ENCODE measurements at places on chromosomes 3 and 15. TPM values are rescaled to one million over a fixed set of nuclear protein-coding genes. Genes with fewer than 3 reads are reported as not detected.

GRCh38 chr3:155604967-155605366, 139.9 kb downstream of the PLCH1 start:
- H3K4me1 ChIP-seq = peaks cover 2% of the 10 kb centered on the region
- no peak for DNase-seq
- H3K27me3 ChIP-seq = peaks cover 2% of the 10 kb centered on the region
- no peaks in the 10 kb centered on the region for H3K36me3 ChIP-seq

DNA sequence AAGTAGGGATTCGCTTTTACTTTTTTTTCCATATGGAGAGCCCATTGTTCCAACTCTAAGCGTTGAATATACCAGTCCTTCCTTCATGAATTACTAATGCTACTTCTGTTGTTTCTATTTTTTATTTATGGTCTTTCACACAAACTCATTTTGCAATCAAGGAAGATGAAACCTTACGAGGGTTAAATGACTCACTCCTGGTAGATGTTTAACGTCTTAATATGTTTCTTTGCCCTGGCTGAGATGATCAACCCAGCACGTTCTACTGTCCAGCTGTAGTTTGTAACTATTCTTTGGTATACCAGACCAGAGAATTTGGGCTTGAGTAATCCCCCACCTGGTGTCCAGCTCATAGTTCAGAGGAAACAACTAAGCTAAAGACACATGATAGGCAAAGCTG, 23.1 kb downstream of the CDCP1 start:
- peaks cover 22% of the 10 kb centered on the region for H3K36me3 ChIP-seq
- no peak for DNase-seq
- peaks cover 67% of the 10 kb centered on the region for H3K4me1 ChIP-seq
- H3K27ac ChIP-seq = peak overlapping the region; percentile 62

DNA sequence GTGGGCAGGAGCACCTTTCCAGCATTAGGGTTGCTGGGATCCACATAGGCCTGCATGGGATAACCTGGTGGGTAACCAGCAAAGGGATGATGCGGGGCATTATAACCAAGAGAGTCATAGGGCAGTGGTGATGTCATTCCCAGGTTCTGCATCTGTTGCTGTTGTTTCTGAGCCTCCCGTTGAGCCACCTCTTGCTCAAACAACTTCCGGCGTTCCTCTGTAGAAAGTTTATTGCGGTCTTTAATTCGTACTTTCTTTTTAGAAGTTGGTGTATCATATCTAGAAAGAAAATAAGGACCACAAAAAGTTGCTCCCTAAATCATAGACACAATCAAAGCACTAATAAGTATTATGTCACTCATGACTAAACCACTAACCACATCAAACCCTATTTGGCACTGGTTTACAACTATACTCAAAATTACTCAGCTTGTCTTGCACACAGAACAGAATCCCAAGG, 77.8 kb downstream of the NBEAL2 start:
- peaks cover 30% of the 10 kb centered on the region for H3K4me1 ChIP-seq
- H3K36me3 ChIP-seq = peaks cover 54% of the 10 kb centered on the region
- DNase-seq = peak; percentile 47

DNA sequence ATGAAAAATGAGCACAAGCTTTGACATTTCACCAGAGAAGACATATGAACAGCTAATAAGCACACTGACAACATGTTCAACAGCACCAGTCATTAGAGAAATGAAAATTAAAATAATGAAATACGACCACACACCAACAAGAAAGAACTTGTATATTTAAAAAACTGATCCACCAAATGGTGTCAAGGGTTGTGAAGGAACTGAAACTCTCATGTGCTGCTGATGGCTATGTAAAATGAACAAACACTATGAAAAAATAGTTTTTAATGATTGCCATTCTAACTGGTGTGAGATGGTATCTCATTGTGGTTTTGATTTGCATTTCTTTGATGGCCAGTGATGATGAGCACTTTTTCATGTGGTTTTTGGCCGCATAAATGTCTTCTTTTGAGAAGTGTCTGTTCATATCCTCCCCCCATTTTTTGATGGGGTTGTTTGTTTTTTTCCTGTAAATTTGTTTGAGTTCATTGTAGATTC, 193.8 kb downstream of the SCAPER start:
- no peak overlapping the region for H3K27ac ChIP-seq
- DNase-seq = no peak
- H3K36me3 ChIP-seq = peaks cover 24% of the 10 kb centered on the region
- no peak overlapping the region for H3K4me3 ChIP-seq
- no peaks in the 10 kb centered on the region for H3K4me1 ChIP-seq
- no peaks in the 10 kb centered on the region for H3K27me3 ChIP-seq

- H3K27ac ChIP-seq = no peak overlapping the region
- no peak for DNase-seq
- no peak overlapping the region for H3K4me3 ChIP-seq
- no peaks in the 10 kb centered on the region for H3K36me3 ChIP-seq
- H3K27me3 ChIP-seq = no peaks in the 10 kb centered on the region
These were observed 19.8 kb downstream of the ST8SIA2 start for GRCh38 chr15:92413510-92413909.

- H3K27ac ChIP-seq = no peak overlapping the region
- no peak overlapping the region for H3K4me3 ChIP-seq
- DNase-seq = no peak
- H3K4me1 ChIP-seq = peaks cover 30% of the 10 kb centered on the region
- peaks cover 25% of the 10 kb centered on the region for H3K36me3 ChIP-seq
These were observed 10.9 kb downstream of the SEMA7A start for GRCh38 chr15:74422652-74423430.

The OR5H15 gene
- total RNA-seq = not detected

The GRIP2 gene
- total RNA-seq = not detected

The AADACL2 gene
- total RNA-seq = not detected

DNA sequence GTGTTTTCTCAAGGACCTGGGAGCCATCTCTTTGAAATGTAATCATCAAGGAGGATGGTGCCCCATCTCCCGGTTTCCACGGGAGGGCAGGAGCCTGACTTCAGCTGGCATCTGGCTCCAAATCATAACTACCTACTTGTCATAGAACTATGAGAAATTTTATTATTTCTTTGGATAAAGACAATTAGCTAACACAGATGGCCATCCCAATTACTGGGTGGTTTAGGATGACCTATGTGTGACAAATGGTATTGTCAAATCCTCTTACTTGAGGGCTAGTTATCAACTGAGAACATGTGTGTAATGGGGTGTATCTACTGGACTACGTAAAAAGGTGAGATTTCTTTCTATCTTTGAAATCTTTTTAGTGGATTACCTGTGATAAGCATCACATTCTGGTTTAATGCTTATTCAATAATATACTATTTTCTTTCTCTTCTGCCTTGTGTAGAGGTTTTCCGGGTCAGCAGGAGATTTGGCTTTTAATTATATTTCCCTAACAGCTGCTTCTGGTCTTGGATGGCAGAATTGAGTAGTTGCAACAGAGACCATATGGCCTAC, 15.3 kb upstream of the PARP14 start:
- H3K4me1 ChIP-seq = peaks cover 21% of the 10 kb centered on the region
- H3K27ac ChIP-seq = no peak overlapping the region
- H3K36me3 ChIP-seq = peaks cover 4% of the 10 kb centered on the region
- H3K27me3 ChIP-seq = peaks cover 14% of the 10 kb centered on the region
- DNase-seq = no peak
- no peak overlapping the region for H3K4me3 ChIP-seq

DNA sequence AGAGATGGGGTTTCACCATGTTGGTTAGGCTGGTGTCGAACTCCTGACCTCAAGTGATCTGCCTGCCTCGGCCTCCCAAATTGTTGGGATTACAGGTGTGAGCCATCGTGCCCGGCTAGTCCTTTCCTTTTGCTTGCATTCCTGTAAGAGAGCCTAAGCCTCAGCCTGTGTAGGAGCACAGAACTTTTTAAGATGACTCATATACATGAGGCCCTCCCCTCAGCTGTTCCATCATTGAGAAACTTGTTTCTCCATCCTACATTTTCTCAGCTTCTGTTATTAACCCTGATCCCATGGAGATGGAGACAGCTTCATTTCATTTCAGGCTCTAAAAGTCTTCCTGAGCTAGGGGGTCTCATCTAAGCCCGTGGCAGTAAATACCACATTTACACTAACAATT, 123.3 kb downstream of the PLOD2 start:
- H3K36me3 ChIP-seq = no peaks in the 10 kb centered on the region
- H3K4me3 ChIP-seq = no peak overlapping the region
- H3K4me1 ChIP-seq = no peaks in the 10 kb centered on the region
- no peak for DNase-seq

DNA sequence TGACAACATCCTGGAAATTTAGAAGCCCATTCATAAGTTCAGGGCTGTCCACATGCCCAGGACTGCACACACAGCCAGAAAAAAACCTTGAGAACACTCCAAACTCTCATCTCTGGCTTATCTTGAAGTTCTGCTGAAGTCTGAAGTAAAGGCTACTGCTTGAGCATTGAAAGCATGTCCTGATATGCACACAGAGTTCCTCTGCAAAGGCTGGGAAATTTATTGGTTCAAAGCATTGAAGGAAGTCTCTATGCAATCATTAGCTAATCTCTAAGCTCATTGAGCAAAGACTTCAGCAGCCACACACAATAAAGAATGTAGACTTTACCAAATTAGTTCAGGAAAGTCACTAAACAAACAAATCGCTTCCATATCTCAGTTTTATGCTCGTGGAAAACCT, 162.0 kb upstream of the STT3B start:
- no peaks in the 10 kb centered on the region for H3K36me3 ChIP-seq
- DNase-seq = no peak
- no peaks in the 10 kb centered on the region for H3K4me1 ChIP-seq
- no peak overlapping the region for H3K27ac ChIP-seq

The EPHB3 gene
- not detected for total RNA-seq

The KIF15 gene
- total RNA-seq = 28.7 TPM

The CHRNA3 gene
- not detected for total RNA-seq

DNA sequence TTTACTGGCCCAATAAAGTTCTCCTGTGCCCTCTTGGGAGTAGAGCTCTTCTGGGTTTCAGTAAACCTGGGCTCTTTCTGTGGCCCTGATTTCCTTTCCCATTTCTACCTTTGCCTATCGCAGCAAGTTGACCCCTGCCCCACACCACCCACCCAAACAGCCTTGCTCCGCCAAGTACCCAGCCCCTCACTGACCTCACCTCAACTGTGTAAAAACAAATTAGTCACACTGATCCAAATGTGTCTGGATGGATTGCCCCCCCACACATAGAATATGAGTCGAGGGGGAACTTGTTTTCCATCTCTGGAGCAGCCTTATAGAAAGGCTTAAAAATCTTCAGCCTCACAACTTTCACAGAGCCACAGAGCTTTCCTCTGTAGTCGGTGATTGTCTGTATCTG, 28.6 kb upstream of the VEPH1 start:
- no peaks in the 10 kb centered on the region for H3K36me3 ChIP-seq
- DNase-seq = no peak
- H3K4me1 ChIP-seq = no peaks in the 10 kb centered on the region
- no peak overlapping the region for H3K27ac ChIP-seq

GRCh38 chr3:35651851-35652250, 12.5 kb downstream of the ARPP21 start:
- H3K4me1 ChIP-seq = no peaks in the 10 kb centered on the region
- no peak overlapping the region for H3K4me3 ChIP-seq
- no peak for DNase-seq
- H3K27ac ChIP-seq = no peak overlapping the region
- H3K36me3 ChIP-seq = no peaks in the 10 kb centered on the region

DNA sequence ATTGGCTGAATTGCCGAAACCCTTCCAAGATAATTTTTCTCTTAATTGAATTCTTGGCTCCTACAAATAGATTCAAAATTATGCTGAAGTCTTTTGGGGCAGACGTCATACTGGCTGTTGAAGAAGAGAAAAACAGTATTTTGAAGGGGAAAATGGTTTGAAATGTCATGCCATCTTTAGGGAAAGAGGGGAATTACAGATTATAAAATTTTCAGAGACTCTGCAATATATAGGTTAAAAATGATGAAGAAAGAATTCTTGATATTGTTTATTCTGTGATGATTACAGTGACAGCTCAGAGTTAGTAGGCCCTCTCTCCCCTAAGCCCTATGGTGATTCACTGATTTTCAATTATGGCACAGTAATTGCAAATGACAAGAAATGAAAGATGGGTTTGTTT, 86.1 kb downstream of the CGNL1 start:
- no peaks in the 10 kb centered on the region for H3K4me1 ChIP-seq
- no peak overlapping the region for H3K4me3 ChIP-seq
- peaks cover 7% of the 10 kb centered on the region for H3K27me3 ChIP-seq
- DNase-seq = no peak
- no peaks in the 10 kb centered on the region for H3K36me3 ChIP-seq

DNA sequence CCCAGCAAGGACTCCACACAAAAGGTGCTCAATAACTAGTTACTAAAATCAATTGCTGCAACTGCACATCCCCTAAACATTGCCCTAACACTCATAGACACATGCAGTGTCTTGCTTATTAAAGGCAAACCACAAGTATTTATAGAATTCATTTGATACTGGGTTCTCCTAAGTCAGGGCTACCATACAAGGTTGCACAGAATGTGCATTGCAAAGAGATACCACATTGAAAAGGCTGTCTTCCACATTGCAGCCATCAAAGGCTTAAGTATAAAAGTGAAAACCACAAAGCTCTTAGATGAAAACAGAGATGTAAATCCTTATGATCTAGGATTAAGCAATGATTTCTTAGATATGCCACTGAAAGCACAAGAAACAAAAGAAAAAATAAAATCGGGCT, 33.6 kb upstream of the TOPAZ1 start:
- DNase-seq = no peak
- H3K27ac ChIP-seq = no peak overlapping the region
- H3K27me3 ChIP-seq = peaks cover 42% of the 10 kb centered on the region

DNA sequence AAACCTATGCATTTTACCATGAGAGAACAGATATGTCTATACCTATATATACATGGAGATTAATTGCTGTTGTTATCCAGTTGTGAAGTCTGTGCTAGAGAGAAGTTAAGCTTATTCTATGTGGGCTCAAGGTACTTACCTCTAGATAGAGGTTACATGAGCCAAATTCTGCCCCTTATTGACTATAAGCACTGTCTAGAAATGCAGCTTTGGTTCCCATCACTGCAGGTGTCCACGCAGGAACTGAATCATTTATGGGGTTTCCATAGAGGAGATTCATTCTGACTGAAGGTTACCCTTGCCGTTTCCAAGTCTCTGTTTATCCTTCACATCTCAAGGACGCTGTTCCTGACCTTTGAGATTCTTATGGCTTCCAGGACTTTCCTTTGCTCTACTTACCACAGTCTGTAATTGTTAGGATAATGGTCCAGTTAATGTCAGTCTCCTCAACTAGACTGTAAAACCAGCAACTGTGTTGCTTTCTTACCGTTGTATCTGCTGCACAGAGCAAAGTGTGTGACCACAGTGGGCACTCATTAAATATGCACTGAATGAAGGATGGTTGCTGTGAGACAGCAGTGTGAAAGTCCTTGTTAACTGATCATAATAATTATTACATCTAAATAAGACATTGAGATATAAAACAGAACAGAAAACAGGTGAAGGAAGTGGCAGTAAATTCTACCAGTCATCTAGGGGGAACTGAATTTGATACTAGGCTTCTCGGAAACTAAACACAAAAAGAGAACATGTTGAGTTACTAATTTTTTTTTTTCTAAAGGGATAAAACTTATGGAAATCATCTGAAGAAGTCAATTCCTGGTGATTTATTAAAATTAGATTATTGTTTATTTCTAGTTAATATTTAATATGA, 44.0 kb upstream of the BCL6 start:
- peaks cover 18% of the 10 kb centered on the region for H3K4me1 ChIP-seq
- H3K27ac ChIP-seq = no peak overlapping the region
- no peak overlapping the region for H3K4me3 ChIP-seq
- peaks cover 21% of the 10 kb centered on the region for H3K36me3 ChIP-seq
- no peaks in the 10 kb centered on the region for H3K27me3 ChIP-seq

- peaks cover 63% of the 10 kb centered on the region for H3K4me1 ChIP-seq
- no peaks in the 10 kb centered on the region for H3K27me3 ChIP-seq
- peaks cover 24% of the 10 kb centered on the region for H3K36me3 ChIP-seq
- peak overlapping the region; percentile 95 for H3K27ac ChIP-seq
- peak overlapping the region; percentile 84 for H3K4me3 ChIP-seq
These were observed 8.4 kb upstream of the LEKR1 start for GRCh38 chr3:156817646-156818272.

The RBPMS2 gene
- total RNA-seq = 0.09 TPM

All from activated T-helper 2 cell treated with anti-CD3 and anti-CD28 coated beads, Interferon-gamma antibody, Interleukin-2, Interleukin-4, amounts not matched to agents 10 μg/mL and 5 μg/mL and 100 μg/mL, durations not matched to agents 14 hours and 24 hours and 36 hours (primary cell).